ENCODE measurements at places on chromosomes 4 and X.

GRCh38 chr4:91577864-91578263, 725.9 kb upstream of the GRID2 start:
- peak; percentile 51 for DNase-seq

GRCh38 chr4:102610007-102610406, 108.8 kb downstream of the NFKB1 start:
- no peak for DNase-seq

DNA sequence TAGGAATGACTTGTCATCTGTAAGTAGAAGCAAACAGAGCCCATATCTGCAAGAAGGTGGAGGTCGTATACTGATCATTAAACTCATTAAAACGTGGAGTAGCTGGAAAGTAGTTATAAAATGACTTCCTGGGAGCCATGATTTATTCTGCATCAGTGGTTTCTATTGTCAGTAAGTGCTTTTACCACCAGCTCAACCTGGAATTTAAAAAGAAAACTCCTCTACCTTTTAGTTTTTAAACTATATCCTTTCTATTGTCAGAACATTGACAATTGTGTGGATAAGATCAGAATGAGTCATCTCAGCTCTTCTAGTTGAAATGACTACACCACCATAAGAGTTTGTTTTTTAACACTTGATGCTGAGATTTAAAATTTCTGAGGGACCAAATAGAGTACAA, 651.2 kb upstream of the GALNT7 start:
- DNase-seq = no peak

DNA sequence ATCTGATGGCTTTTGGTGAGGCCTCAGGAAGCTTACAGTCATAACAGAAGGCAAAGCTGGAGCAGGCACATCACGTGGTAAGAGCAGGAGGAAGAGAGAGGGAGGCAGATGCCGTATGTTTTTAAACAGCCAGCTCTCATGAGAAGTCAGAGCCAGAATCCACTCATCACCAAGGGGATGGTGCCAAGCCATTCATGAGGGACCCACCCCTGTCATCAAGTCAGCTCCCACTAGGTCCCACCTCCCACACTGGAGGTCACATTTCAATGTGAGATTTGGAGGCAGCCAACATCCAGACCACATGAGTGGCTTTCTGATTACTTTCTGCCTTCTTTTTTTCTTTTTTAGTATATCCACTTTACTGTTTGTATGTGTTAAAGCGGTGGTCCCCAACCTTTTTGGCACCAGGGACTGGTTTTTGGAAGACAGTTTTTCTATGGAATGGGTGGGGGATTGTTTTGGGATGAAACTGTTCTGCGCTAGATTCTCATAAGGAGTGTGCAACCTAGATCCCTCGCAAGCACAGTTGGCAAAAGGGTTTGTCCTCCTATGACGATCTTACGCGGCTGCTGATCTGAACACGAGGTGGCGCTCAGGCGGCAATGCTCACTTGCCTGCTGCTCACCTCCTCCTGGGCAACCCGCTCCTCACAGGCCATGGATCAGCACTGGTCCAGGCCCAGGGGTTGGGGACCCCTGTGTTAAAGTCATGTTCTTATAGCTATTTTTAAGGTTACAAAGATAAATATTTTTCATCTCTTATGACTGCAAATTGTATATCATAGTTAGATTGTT, 61.7 kb downstream of the SLIT2 start:
- no peak for DNase-seq

GRCh38 chr4:80074651-80075050, 1.6 kb upstream of the ANTXR2 start:
- DNase-seq = no peak

DNA sequence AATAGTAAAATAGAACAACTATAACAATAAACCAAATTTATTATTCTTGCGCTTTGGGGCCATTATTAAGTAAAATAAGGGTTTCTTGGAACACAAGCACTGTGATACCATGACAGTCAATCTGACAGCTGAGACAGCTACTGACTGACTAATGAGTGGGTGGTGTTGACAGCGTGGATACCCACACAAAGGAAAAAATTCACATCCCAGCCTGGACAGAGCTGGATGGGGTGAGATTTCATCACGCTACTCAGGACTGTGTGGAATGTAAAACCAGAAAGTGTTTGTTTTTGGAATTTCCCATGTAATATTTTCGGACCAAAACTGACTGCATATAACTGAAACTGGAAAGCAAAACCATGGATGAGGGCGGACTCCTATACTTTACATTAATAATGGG, 48.8 kb downstream of the IGFBP7 start:
- DNase-seq = no peak

DNA sequence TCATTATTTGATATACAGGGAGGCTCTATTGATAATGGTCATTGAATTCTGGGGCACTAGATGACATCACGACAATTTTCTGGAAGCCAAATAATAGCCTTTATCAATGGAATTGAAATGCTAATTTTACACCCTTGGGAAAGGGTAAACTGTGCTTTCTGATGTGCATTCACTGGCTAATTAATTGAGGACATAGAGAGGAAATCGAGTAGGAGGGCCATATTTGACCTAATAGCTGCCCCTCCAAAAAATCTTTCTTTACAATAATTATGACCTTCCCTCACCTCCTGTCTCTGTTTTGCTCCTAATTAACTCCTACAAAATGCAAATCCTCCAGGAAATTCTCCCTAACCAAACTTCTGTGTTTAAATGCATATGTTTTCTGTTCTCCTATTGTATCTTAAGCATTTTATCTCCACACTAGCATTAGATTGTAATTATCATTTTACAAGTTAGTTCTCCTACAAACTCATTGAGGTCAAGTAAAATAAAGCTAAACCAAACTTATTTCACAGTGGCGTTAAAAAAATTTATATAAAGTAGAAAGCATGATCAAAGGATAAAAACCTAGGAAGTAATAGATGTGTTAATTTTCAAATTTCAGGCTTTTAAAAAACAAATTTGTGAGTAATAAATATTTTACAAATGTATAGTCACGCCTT, 1414.0 kb upstream of the AGA start:
- DNase-seq = no peak

GRCh38 chrX:119147486-119147885, 19.9 kb upstream of the KIAA1210 start:
- DNase-seq = no peak

- DNase-seq = no peak
These were observed 166.2 kb upstream of the FGF13 start for GRCh38 chrX:138877746-138878145.

GRCh38 chrX:65750674-65751469, 83.4 kb downstream of the MSN start:
- DNase-seq = no peak

Measured in NCI-H526 treated with DMSO at 0.1 percent for 48 hours (cell line).